Mesendoderm (in vitro differentiated cells): ENCODE measurements at places on chromosomes 11 and 22.

GRCh38 chr11:94926271-94926625, 47.1 kb downstream of the CWC15 start:
- peak; percentile 41 for DNase-seq

DNA sequence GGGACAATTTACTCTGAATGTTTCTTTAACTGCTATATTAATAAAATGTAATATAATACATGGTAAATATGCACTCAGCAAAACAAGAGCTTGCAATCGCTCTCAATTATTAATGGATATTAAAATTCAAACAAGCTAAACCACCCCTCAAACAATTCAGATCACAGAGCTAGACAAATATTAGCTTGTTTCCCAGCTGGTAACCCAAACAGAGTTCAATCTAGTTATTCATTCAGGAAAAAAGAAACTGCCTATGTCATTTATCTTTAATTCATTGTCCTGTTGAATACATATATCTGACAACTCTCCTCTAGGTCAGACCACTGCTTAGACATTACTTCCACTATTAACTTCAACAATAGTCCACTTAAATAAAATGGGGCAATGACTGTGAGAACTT, 78.7 kb downstream of the SERGEF start:
- DNase-seq = no peak

DNA sequence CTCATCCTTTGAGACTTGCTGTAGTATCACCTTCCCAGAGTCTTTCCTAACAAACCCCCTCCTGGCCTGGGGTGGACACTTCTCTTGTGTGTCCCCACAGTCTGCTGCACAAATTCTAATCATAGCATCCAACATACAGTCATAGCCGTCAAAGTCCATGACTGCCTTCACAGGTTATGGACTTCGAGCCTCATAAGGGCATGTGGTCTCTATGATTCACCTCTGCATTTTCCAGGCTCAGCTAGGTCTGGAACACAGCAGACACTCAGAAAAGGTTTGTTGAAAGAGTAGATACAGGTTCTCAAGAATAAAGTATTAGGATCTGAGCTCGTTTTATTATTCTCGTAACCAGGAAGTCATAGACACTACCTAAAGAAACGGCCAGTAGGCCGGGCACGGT, 13.2 kb upstream of the SCUBE2 start:
- DNase-seq = no peak

DNA sequence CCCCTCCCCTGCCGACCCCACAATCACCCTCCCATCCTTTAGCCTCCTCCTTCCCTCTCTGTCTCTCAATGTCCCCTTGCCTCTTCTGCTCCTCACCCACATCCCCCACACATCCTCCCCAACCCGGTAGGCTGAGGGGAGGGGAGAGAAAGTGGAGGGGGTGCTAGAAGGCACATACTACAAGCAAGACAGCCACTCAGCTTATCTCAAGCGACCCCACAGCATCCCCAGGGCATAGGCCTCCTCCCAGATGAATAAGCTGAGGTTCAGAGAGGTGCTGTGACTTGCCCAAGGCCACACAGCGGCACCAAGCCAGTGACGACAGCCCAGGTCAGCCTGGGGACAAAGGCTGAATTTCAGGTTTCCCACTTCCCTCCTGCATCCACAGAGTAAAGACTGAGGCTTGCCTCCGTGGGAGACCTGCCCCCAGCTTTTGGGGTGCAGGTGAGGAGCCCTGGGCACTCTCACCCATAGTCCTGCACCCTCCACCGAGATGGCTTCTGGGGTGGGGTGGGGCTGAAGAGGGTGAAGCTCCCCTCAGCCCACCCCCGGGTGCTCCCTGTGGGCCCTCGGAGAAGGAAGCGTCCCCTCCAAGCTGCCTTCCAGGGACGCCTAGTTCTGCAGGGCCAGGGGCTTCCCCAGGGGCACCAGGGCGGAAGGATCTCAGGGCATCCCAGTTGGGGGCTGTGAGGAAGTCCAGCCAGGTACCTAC, 511 bp downstream of the RAC2 start:
- no peak for DNase-seq

GRCh38 chr11:70126494-70126893, 48.4 kb downstream of the ANO1 start:
- DNase-seq = no peak
